ENCODE measurements at places on chromosomes 4 and X.
A peak's percentile ranks its signal among the peaks of the same experiment; 100 is the strongest.

DNA sequence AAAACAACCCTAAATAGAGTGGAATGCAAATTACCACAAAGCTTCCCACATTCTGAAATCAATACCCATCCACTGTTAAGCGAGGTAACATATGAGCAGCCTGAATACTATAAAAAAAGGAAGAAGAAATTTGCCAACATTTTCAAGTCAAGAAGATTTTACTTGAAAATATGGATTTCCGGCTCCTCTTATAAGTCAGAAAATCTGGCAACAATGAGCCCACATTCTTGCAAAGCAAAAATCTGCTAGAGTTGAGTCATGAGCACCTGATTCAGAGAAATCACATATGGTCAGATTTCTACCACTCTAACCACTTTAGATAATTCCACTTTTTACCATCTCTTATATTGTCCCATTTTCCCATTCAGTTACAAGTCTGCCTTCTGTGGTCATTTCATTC lies 395.7 kb downstream of the DTHD1 start:
- no peak for DNase-seq

- DNase-seq: no peak
These were observed 25.2 kb upstream of the GK start for GRCh38 chrX:30627818-30628652.

DNA sequence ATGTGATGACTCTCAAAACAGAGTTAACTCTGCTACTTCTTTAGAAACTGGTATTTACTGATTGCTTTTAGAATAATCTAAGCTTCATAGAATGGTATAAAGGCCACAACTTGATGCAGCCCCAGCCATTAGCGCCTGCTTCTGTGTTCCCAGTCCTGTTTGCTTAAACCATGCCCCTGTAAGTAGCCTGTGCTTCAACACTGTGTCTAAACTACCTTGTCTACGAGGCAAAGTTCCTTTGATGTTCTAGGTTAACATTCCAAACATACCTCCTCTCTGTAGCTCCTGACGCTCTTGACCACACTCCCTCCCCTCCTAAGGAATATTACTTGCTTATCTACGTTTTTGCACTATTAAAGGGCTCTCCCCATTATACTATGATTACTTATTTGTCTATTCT lies 352.5 kb upstream of the ADGRL3 start:
- no peak for DNase-seq

- no peak for DNase-seq
These were observed 261.5 kb upstream of the IGFBP7 start for GRCh38 chr4:57371671-57372070.

DNA sequence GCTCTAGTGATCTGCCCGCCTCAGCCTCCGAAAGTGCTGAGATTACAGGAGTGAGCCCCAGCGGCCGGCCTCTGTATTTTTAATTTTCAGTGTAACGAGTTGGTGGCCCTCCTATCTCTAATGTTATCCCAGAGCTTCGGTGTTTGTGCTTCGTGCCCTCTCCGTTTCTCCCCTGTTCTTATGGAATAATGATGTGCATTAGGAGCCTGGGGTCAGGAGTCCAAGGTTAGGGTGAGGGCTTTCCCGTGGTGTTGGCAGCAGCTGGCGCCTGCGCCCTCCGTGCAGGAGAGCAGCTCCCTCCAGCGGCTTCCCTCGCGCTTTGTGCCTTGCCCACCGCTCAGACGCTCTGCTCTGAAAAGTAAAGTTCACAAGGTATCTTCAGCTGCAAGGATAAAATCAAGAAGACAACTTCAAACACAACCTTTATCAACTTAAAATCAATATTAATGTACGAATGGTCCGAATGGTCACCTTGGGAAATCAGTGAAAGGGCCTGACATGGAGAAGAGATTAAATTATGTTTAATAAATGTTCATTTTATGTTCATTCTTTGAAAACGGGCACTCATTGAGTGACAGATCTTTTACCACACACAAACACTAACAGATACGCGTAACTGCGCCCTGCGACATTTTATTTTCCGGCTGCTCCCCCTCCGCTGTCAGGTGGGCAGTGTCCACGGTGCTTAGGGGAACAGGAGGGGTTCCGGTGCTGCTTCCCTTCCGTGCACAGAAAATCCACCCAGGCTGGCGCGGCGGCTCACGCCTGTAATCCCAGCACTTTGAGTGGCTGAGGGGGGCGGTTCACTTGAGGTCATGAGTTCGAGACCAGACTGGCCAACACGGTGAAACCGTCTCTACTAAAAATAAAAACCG lies 62.4 kb downstream of the TRAPPC11 start:
- no peak for DNase-seq

- no peak for DNase-seq
These were observed 7.7 kb downstream of the NSG1 start for GRCh38 chr4:4394644-4395043.

- DNase-seq: no peak
These were observed 13.0 kb downstream of the SEPTIN11 start for GRCh38 chr4:76962406-76963130.

DNA sequence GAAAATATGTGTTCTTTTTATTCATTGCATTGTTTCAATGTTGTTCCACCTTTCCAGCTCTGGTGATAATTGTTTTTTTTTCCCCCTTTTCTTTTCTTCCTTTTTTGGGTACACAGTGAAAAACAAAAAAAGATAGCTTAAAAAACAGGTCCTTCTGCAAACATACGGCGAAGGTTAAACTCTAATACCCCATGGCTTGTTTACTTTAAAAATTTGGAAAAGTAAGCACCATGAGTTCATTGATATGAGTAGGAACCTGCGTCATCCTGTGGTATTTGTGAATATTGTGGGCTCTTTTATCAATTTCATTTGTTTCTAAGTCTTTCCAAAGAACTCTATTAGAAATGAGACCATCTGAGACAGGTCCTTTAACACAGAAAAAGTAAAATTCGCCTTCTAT lies 123.5 kb downstream of the CHRNA9 start:
- DNase-seq: no peak

GRCh38 chr4:82362565-82362964 lies 11.2 kb downstream of the HNRNPD start:
- no peak for DNase-seq

DNA sequence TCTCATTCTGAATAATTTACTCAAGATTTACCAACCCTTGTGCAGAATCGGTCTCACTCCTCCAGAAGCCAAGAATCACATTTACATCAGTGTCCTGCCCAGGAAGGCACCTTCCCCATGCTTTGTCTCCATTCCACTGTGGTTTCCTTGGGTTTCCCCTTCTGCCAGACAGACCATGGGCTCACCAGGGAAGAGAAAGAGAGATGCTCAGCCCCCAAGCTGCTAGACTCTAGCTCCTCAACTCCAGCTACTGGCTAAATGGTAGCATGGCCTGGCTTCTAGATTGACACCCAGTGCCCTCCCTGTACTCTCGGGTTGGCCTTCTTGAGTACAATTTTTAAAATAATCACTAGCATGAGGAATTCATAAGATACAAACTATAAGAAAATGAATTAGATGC lies 12.9 kb downstream of the TLR10 start:
- DNase-seq: no peak

GRCh38 chrX:150482537-150483206 lies 85.7 kb upstream of the MTM1 start:
- DNase-seq: peak; percentile 63

DNA sequence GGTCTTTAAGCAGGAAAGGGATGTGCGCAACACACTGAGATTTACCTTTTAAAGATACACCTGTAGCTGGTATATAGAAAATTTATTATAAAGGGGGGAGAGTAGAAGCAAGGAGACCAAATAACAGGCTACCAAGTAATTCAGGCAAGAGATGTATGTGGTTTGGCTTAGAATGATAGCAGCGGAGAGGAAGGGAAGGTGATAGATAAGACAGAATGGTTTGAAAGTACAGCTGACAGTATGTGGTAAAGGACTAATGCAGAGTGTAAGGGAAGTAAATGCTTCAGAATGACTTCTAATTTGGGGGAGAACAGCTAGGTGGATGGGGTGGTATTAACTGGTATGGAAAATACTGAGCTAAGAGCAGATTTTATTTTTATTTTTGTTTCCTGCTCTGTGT lies 308.9 kb downstream of the ANTXR2 start:
- no peak for DNase-seq

DNA sequence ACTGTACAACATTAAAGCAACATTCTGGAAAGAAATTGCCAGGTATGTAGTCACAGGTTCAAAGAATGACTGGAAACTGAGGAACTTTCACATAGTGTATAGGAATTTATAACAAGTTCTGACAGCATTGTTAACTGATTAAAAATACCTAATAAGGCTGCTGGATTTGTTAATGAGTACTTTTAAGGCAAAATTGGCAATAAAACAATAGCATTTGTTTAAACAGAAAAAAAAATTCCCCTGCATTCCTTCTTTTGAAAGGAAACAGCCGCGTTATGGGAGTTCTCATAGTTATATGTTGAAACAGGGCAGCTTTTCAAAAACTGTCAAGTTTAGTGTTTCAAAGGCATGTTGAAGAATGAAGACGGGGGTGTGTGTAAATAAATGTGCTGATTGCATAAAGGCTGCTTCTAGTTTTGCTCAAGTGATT lies 282.5 kb upstream of the FAT1 start:
- DNase-seq: no peak

DNA sequence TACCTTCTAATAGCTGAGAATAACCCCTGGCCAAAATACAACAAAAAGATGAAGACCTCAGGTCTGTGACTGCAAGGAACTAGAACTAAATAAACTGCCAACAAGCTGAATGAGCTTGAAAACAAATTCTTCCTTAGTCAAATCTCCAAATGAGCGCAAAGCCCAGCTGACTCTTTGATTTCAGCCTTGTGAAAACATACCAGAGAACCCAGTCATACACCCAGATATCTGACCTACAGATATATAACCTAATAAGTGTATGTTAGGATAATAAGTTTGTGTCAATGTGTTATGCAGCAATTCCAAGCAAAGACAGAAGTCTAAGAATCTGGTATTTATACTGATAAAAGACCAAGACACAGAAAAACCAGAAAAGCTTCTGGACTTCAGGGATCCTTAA lies 38.0 kb upstream of the ADGRL3 start:
- DNase-seq: no peak

- DNase-seq: no peak
These were observed 306.0 kb downstream of the RPA4 start for GRCh38 chrX:97189668-97190067.

DNA sequence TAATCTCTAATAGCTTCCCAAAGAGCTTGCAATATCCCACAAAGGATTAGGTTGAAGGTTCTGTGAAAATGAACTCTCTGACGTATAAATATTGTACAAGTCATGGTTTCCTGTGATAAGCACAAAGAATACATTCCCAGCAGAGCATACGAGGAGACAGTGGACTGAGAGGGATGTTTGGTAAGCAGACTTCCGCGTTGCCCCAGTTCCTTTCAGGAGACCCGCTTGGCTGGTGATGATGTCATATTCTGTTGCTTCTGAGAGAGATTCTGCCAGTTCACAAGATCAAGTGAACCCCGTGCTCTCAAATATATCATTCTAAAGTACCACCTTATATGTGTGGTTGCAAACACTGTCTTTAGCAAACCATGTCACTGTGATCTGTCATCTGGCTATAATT lies 323.9 kb upstream of the CASK start:
- DNase-seq: no peak

DNA sequence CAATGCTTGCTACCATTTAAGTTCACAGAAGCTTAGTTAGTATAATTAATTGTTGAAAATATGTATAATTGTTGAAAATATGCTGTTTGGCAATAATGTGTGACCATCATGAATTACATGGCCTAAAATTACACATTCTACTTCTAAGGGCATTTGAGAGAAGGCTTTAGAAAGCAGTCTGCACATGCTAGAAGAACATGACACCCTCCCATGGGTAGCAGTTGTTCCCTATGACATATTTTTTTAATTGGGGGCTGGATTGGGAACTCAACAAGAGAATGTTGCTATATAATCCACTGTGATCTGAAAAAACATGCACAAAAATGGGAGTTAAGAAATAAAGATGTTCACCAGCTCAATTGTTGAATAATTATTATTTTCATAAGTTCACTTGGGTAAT lies 331.4 kb downstream of the ARHGAP24 start:
- DNase-seq: no peak

DNA sequence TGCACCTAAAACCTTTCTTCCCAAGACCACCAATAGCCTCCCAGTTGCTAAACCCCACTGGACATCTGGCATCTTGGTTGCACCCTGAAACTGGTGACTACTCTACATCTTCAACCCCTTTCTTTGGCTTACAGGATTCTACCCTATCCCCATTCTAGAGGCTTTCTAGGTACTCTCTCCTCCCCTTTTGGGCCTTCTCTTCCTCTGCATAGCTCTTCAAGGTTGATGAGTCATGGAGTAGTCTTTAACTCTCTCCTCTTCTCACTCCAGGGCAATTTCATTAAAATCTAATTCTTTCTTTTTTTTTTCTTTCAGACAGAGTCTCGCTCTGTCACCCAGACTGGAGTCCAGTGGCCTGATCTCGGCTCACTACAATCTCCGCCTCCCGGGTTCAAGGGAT lies 16.8 kb downstream of the APOO start:
- no peak for DNase-seq

DNA sequence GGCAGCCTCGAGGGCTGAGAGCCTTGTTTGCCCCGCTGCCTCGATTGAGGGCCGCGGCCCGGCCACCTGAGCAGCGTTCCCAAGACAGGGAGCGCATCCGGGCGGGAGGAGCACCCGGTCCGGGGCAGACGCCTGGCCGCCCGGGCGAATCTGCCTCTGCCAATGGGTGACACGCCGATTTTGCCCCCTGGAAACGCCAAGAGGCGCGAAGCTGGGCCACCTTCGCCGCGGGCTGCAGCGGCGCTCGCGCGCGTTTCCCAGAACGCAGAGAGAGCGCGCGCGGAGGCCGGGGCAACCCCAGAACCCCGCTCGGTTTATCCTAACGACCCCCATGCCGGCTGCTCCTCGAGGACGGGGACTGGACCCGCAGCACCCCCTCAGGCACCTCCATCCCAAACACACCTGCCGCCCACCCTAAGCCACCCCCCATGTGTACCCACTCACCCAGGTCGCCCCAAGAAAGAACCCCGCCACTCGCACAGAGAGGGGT lies 575 bp downstream of the MAP7D2 start:
- no peak for DNase-seq

- DNase-seq: no peak
These were observed 74.9 kb downstream of the TBL1X start for GRCh38 chrX:9539605-9540387.

- DNase-seq: no peak
These were observed 281.0 kb downstream of the LDB2 start for GRCh38 chr4:16617435-16617834.

DNA sequence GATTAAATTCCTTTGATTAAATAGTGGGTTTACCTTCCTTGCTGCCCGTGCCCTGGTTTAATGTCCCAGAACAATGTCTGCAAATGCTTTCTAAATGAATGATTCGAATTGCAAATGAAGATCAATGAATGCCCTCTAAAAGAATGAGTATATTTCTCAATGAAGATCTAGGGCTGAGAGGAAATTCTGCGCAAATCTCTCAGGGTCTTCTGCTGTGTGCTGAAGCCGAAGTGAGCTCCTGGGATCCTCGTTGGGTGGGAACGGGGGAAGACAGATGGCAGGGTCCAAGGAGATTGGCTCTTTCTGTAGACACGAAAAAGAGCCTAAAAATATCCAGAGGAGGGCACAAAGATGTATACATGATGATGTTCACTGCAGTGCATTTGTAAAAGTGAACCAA lies 224.8 kb downstream of the STIM2 start:
- no peak for DNase-seq

Data from RWPE1 (cell line).